ENCODE measurements at places on chromosomes 1 and 21.

DNA sequence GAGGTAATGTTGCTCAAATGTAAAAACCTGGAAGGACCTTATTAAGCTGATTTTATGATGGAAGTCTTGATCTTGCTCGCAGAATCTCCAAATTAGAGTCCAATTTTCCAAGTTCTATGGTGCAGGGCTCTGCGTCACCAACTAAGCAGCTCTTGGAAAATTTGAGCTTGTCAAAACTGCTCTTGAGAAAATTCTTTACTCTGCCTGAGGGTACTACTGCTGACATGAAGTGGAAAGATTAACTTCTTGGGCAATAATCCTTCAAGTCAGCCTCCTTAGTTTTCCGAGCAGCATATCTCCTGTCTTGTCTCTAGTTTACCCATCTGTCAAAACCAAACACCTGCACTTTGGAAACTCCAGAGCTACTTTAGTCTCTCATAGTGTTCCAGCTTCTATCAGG lies 293.7 kb downstream of the KCTD3 start:
- no peak for DNase-seq

GRCh38 chr1:115829947-115830346 lies 11.0 kb downstream of the NHLH2 start:
- DNase-seq, result no peak

GRCh38 chr1:29849038-29849750 lies 612.9 kb downstream of the PTPRU start:
- peak; percentile 19 for DNase-seq

DNA sequence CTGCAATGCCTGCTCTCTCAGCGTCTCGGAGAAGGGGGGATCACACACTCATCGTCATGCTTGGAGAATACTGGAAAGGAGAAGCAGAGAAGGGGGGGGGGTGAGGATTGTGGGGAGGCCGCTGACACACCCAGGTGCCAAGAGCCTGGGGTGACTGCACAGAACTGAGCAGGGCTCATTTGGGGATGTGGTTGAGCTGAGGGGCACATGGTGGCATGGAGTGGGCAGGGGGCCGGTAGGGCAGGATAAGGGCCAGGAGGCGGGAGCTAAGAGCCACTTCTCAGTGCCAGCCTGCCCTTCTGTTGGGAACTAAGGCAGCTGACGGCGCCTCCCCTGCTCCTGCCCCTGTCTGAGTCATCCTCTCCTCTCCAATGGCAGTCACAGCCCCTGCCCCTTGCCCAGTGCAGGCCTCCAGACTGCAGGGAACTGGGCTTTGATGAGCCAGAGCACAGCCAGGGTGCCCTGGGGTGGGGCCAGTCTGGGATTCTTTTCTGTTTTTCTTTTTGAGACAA lies 27.2 kb downstream of the MRPL37 start:
- peak; percentile 64 for DNase-seq

- DNase-seq, result no peak
These were observed 161.4 kb downstream of the KAZN start for GRCh38 chr1:14759843-14760242.

DNA sequence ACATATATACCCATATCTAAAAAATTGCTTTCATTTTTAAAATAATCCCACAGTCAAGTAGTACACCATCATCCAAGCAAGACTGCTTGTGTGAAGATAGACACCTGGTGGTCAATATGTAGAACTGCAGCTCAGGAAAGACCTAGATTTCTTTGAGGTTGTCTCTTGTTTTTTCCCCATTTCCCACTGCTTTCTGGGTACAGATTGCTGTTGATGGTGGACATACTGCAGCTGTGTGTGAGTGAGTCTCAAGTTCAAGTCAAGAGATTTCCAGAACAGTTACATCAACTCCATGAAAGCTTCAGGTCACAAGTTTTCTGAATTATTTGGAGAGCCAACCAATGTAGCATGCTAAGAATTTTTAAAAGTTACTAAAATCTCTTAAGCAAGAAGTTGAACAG lies 306.4 kb downstream of the DUSP10 start:
- DNase-seq, result peak; percentile 56

- DNase-seq, result no peak
These were observed 17.7 kb upstream of the ELAVL4 start for GRCh38 chr1:50091068-50091467.

DNA sequence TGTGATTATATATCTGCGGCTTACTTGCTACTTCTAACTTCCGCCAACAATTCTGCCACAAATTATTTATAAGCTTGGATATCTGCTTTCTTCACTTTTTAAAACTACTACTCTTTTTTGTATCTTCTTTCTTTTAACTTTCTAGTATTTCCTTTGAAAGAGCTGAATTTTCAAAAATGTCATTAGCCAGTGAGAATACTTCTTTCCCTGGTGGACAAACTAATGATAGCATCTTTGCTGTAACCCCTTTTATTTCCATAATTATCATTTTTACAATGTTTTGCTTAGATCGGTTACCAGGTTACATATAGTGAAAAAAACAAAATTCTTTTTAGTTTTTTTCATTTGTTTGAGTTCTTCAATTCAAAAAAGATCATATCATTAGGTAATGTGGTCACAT lies 355.9 kb upstream of the ADGRL4 start:
- DNase-seq, result no peak

DNA sequence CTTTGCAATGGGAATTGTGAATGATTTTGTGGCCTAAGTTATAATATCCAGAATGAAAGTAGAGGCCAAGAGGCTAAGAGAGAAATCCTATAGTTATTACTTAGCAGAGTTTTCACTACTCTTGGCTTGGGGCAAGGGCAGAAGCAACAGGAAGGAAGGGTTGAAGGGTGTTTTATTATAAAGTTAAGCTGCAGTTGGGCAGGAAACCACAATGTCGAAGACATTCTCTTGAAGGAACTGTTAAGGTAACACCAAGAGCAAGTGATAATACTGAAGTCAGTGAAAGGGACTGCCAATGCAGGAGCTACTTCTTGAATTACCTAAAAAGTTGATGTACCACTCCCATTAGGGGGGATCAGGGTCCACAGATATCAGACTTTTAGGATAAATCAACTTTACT lies 8.3 kb downstream of the XCL2 start:
- no peak for DNase-seq

DNA sequence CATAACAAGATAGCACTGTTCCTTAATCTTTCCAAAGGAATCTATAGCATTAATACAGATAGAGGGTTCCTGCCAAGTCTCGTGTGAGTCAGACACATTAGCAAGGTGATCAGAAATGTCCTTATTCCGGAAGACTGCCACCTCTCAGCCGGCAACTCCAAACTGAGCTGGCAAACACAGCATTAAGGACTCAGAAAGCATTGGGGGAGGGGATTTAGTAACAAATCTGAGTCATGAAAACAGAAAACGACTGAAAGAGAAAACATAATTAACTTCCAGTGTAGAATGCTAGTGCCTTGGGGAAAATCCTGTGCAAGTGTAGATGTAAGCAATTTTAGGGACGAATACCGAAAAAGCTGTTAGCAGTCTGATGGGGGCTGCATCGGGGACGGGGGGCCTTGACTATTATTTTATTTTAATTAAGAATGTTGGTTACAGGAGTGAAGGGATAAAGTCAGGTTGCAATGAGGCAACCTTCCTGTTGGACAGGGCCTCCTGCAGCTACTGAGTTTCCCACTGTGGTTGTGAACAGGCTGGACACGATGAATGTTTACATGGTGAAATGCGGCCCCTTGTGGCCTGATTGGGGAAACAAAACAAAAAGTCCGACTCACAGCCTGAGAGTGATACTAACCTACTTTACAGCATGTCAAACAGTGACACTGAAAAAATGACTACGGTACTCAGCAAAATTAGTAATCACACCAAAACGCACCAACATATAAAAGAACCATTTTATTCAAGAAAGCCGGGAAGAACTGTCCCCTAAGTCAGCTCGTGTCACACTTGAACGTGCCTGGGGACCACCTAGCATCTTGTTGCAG lies 20.7 kb downstream of the MIS18A start:
- DNase-seq, result peak; percentile 81

GRCh38 chr1:157311730-157312081 lies 173.5 kb upstream of the ETV3 start:
- no peak for DNase-seq

GRCh38 chr21:41183575-41183974 lies 15.6 kb downstream of the BACE2 start:
- DNase-seq, result no peak

DNA sequence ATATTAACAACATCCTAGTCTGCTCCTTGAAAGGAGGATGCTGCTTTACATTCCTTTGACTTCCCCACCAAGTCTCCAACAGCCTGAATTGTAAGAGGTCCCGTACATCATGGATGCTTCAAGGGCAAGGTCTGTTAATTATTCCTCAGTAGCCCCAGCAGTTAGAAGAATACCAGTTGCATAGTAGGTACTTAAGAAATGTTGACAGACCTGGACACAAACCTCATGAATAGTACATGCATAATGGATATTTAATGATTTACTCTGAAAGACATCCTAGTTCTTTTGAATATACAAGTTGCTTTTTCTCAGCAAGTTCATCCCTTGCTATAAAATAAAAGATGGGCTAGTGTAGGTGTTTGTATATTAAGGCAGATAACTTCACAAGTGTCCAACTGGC lies 112.1 kb upstream of the DPYD start:
- no peak for DNase-seq

GRCh38 chr21:34942911-34943310 lies 106.2 kb downstream of the RUNX1 start:
- no peak for DNase-seq

DNA sequence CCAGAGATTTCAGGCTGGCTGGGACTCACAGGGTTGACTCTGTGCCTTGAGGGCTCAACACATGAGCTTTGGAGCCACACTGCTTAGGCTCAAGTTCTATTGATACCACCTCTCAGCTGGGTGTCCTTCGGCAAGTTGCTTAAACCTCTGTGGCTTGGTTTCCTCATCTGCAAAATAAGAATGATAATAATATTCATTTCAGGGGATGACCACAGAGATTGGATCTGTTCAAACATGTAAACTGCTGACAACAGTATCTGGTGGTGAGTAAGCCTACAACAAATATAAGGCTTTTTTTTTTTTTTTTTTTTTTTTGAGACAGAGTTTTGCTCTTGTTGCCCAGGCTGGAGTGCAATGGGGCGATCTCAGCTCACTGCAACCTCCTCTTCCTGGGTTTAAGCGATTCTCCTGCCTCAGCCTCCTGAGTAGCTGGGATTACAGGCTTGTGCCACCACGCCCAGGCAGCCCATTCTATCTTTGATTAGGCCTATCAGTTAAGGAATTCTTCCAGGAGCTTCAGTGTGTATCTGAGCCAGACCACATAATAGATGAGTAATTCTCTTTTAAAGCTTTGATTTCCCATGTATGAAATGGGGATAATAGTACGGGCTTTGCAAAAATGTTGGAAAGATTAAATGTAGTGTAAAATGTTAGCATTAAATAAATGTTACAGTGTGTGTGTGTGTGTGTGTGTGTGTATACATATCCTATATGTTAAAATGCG lies 437.6 kb downstream of the PRDM2 start:
- DNase-seq, result no peak

GRCh38 chr1:79052829-79053449 lies 46.4 kb upstream of the ADGRL4 start:
- DNase-seq, result no peak

DNA sequence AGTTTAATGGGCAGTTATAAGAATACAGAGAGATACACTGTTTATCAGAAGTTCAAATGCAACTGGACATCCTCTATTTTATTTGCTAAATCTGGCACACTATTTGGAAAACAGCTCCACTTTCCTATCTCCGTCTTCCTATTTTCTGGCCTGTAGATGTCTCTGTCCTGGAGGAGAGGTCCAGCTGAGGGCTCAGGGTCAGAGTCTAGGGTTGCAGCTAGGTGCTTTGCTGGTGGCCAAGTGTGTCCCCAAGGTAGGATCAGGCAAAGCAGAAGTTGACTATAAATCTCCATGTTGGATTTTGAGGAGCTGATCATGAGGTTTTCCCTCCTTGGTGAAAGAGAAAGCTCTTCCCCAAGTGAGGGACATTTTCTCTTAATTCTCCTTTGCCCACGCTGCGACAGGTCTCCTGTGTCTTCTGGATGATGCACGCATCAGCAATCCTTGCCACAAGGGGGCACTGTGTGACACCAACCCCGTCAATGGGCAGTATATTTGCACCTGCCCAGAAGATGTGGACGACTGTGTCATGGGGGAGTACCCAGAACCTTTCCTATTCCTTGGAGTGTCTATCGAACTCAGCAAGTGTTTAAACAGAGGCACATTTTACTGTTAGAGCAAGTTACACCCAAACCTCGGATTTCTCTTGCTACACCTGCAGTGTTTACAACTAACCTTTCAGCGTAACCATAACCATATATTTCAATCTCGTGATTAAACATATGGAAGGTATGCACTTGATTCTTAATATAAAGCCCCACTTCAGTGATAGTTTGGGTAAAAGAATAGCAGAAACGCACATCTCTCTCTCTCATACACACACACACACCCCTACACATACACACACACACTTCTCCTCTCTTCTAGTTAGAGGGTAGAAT lies 10.2 kb downstream of the ADAM30 start:
- peak; percentile 26 for DNase-seq

GRCh38 chr21:41630249-41630648 lies 122.3 kb upstream of the TMPRSS2 start:
- DNase-seq, result peak; percentile 93

GRCh38 chr1:12643079-12643478 lies 806 bp upstream of the AADACL4 start:
- DNase-seq, result no peak

GRCh38 chr1:205840146-205840923 lies 9.6 kb downstream of the PM20D1 start:
- DNase-seq, result no peak
